Activated CD4-positive, alpha-beta T cell treated with anti-CD3 and anti-CD28 coated beads, Interleukin-2, amount 10 ng/mL, durations not matched to agents 24 days and 14 days (primary cell): ENCODE measurements at places on chromosomes 13 and 19. TPM values are rescaled to one million over a fixed set of nuclear protein-coding genes. Genes with fewer than 3 reads are reported as not detected.

Gene KISS1R
- total RNA-seq, result 12.9 and 16.8 TPM in 2 replicates

Gene ZIC2
- total RNA-seq, result 0.07 TPM in 1 of 2 replicates, not detected in the other

Gene ACP5
- total RNA-seq, result 8.2 and 9.5 TPM in 2 replicates

Gene PSG7
- total RNA-seq, result not detected in 2 replicates

Gene BTBD2
- total RNA-seq, result 25.8 and 30.2 TPM in 2 replicates
